ENCODE measurements at places on chromosomes 2 and 18.

GRCh38 chr2:112216167-112216566 is 38.7 kb downstream of the ZC3H8 start:
- ATAC-seq = no peak

DNA sequence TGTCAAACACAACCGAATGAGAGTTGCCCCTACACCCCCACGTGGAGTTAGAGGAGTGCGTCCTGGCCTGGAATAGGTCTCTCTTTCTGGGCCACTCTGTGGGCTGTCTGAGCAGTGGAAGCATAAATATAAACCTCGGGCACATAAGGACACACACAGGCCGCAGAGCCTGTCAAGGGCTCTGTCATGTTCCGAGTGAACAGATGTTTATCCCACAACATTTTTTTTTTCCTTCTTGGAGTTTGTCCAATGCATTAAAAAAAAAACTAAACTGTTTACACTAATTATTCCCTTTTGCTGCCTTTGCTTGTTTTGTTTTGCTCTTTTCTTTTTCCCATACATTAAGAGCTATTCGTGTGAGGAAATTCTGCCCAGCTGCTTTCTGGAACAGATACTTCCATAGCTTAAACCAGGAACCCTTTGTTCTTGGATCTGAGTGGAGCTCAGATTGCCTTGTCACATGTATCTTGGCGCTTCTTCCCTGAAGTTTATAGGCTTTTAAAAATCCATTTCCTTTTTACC is 228.3 kb upstream of the FOSL2 start:
- ATAC-seq = no peak

DNA sequence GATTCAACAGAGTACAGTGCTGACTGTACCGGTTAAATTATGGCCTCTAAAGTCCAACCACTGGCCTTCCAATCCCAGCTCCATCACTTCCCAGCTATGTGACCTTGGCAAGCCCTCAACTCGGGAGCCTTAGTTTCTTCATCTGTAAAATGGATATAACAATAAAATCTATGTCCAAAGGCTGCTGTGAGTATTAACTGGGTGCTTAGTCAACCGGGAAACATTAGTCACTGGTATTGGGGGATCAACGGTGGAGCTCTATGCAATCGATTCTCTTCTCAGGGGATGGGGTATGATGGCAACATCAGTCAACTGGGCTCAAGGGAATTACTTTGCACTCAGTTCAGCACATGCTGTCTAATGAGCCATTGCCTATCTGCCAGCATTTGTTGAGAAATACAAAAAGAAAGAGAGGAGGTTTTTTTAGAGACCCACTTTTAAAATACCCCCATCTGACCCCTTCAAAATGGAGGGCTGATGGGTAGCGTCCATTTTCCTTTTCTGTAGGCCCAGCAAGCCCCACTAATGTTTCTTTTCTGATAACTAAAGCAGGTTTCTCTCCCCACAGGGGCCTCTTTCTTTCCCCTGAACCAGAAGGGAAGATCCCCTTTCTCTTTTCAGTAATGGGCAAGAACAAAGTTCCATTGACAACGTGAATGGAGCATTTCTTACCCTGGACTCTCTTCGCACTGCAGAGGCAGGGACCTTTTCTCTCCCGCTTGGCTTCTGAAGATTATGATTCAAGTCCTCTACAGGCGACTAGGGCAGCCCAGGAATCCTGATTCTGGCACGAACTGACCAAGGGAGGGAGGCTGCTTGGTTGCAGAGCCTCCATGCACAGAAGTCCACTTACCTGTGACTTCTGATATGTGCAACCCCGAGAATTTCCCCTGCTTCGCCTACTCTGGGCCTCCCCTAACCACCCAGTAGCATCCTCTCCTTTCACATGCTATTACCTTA is 8.7 kb upstream of the AGFG1 start:
- ATAC-seq = peak; percentile 56

DNA sequence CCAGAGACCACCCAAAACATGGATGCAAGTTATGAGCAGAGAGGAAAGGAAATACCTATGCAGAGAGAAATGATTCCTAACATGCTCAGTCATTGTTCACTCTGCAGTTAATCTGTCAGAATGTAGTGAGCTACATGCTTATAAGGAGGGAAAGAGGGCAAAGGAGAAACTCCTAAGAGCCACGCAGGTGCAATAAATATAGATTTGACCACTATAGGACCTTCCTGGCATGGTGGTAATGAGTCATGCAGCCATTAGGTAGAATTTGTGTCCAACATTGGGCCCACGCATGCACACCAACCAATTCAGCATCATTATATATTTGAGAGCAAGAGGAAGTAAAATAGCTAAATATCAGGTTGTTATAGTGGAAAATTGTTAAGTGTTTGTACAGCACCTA is 699.9 kb downstream of the DSC3 start:
- ATAC-seq = no peak

- ATAC-seq = no peak
These were observed 408.3 kb downstream of the DCC start for GRCh38 chr18:52748343-52748742.

DNA sequence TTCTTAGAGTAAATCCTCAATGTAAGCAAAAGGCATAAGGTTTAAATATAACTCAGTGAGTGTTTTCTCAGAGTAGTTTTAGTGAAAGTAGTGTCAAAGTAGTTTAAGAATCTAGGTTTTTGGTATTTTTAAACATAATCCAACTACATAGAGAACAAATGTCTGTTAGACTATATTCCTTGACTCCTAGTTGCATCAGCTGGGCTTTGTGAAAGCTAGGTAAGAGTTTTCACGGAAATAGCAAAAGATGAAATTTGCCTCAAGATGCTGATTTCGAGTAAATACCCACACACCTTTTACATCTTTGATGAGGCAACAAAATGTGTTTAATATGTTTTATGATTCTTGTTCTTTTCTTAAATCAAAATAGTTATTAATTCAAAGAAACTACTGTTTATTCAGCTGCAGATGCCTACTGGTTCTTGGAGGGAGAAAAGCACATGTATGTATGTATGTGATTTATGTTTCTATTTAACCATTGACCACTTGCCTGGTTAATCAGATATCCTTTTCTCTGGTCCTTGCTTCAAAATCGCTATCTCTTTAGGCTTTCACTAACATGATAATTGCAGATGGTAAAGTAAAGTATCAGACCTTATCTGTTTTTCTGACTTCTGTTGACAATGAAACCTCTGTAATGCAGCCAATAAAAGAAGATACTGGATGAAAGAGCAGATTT is 117.4 kb upstream of the NOSTRIN start:
- no peak for ATAC-seq

DNA sequence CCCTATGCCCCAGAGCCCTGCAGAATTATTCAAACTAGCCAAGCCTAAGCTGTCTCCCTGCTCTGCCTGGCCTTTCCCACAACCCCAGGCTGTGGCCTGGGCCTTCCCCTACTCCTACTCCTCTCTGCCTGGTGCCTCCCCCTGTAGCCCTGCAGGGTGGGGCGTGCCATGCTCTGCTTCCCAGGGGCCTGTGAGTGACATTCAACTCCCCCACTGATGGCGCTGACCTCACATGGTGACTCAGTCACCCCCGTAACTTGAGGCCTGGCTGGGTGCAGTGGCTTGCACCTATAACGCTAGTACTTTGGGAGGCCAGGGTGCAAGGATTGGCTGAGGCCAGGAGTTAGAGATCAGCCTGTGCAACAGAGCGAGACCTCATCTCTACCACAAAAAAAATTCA is 60.6 kb downstream of the KIF1A start:
- ATAC-seq = peak; percentile 88

DNA sequence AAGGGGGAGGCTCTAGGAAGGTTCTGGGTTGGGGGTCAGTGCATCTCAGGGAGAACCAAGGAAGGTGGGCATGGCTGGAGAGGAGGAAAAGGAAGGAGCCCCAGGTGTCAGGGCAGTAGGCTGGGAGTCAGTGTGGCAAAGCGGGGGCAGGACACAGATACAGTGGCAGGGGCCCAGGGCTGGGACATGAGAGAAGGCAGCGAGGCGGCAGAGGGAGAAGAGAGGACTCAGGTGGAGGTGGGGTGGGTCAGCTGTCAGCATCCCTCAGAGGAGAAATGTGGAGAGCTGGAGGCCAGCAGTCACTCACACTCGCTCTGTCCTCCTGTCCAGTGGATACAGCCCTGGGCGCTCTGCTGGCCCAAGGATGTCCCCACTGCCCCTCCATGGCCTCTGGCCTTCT is 5.6 kb upstream of the GMPPA start:
- ATAC-seq = no peak

GRCh38 chr2:128790541-128791001 is 471.9 kb upstream of the HS6ST1 start:
- ATAC-seq = no peak

DNA sequence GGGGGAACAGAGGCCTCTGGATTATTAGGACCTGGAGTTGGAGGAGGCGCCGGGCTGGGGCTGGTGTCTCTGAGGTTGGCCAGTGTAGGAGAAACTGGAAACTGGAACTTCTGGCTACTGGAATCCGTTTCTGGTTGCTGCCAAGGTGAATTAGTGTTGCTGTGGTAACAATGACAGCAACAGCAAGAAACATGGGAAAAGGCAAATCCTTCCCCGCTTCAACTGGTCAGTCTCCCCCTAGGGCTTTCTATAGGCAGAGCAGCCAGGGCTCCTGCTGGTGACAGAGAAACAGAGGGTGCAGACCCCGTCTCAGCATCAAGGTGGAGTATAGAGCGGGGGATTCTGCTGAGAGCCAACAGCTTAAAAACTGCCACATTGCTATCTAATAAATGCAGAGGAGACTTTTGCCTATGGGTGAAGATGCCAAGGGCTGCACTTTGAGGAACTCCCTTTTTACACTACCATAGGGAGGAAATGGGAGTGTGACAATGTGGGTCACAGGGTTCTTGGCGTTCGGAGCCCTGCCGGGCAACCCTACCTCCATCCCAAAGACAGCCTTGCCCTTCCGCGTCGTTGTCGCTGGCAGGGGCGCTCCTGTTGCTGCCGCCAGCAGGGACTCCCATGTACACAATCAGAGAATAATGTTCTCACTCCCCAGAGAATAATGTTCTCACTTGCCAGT is 81.4 kb upstream of the CABLES1 start:
- peak; percentile 44 for ATAC-seq

GRCh38 chr18:48620071-48620470 is 81.2 kb downstream of the CTIF start:
- ATAC-seq = no peak

DNA sequence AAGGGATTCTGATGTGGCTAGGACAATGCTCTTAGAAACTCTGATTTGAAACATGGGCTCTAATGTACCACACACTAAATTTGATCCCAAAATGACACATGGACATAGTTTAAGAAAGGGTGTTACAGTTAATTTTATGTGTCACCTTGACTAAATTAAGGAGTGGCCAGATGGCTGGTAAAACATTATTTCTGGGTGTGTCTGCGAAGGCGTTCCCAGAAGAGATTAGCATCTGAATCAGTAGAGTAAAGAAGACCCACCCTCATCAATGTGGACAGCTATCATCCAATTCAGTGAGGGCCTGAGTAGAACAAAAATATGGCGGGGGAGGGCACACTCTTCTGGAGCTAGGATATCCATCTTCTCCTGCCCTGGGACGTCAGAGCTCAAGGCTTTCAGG is 283.1 kb upstream of the CHAC2 start:
- no peak for ATAC-seq
